ENCODE measurements at places on chromosomes 5 and 9.

DNA sequence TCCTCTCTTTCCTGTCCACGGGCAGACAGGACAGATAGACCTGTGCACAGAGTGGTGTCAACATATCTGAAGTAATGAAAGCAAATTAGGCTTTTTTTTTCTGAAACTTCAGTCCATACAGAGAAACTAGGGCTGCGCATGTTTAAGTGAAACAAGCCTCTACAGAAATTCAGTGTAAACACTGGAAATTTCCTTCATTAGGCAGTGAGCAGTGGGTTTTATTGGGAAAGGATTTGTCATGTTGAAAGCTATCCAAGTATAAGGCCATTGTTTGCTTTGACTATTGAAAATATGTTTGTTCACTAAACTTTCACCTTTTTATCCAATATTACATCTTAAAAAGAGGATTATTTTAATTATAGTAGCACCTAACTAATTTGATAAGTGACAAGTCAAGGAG is 161.2 kb downstream of the AOPEP start:
- no peak for DNase-seq

- DNase-seq = peak; percentile 3
Measured at GRCh38 chr9:117826837-117827236, 122.6 kb downstream of the TLR4 start.

DNA sequence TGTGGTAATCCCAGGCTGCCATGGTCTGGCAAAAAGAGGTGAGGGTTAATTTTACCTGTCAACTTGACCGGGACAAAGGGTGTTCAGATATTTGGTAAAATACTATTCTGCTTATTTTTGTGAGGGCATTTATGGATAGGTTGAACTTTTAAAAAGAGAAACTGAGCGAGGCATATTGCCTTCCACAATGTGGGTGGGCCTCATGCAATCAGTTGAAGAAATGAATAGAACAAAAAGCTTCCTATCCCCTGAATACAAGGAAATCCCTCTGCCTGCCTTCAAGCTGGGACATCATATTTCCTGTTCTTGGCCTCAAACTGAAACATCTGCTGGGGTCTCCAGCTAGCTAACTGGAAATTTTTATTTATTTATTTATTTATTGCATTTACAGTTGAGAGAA is 734.7 kb downstream of the IRX1 start:
- DNase-seq = no peak

- no peak for DNase-seq
Measured at GRCh38 chr5:100826133-100826532, 76.9 kb downstream of the ST8SIA4 start.

GRCh38 chr5:14063691-14064090 is 79.5 kb upstream of the TRIO start:
- no peak for DNase-seq

- DNase-seq = no peak
Measured at GRCh38 chr5:164651546-164652275, 1146.3 kb downstream of the MAT2B start.

DNA sequence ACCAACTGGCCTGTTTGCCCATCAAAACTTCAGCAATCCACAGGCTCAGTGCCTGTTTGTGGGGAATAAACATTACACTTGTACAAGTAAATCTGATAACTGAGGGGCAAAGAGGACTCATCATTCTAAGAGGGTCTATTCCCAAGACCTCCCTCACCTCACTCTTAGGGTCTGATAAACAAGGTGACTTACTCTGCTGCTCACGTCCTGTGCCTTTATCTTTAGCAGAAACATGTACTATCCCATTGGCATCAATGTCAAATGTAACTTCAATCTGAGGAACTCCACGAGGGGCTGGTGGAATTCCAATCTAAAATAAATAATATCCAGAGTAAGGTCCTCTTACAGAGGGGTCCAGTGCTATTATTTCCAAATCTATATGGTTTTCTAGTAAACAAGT is 14.6 kb upstream of the ETF1 start:
- no peak for DNase-seq

DNA sequence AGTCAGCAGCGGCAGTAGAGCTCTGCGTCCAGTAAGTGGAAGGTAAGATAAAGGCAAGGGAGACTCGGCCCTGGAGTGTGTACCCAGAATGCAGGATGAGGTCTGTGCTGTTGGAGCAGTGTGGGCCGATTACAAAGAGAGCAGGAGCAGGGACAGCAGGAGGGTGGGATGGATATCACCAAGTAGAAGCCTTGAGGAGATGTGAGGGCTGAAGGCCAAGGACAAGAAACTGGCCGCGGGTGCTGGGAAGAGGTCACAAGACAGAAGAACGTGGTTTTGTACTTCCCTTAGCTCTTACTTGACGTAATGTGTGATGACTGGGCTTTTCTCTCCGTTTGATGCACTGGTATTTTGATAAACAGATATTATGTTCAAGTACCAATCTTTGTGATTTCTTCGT is 43.7 kb downstream of the OR2V1 start:
- DNase-seq = no peak

GRCh38 chr5:118533156-118533555 is 455.2 kb downstream of the DTWD2 start:
- DNase-seq = no peak

Data from SK-N-DZ (cell line).